ENCODE measurements at places on chromosomes 6 and 20.

- H3K36me3 ChIP-seq: no peaks in the 10 kb centered on the region
- ATAC-seq: no peak
- H3K27ac ChIP-seq: no peak overlapping the region
- no peak overlapping the region for H3K4me3 ChIP-seq
These were observed 156.4 kb downstream of the PDE10A start for GRCh38 chr6:165506657-165507056.

GRCh38 chr6:159099961-159100360 lies 55.2 kb upstream of the TAGAP start:
- peaks cover 17% of the 10 kb centered on the region for H3K27me3 ChIP-seq
- no peaks in the 10 kb centered on the region for H3K4me1 ChIP-seq
- ATAC-seq: no peak
- no peak overlapping the region for H3K27ac ChIP-seq
- no peak overlapping the region for H3K4me3 ChIP-seq

DNA sequence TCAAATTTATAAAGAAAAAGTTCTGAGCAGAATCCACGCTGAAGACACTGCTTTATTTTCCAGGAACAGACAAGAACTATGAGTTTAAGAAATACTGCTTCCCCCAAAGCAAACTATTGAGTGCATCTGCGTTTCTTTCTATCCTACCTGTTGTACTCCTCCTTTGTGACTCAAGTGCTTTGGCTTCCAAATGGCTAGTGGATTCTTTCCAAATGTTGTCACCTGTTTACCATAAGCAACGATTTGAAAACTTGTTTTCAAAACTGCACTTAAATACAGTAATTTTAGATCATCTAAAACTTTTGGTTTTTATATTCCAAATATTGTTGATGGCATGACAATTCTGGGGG lies 9.5 kb downstream of the PXDC1 start:
- peak overlapping the region; percentile 34 for H3K4me3 ChIP-seq
- no peaks in the 10 kb centered on the region for H3K27me3 ChIP-seq
- ATAC-seq: no peak
- no peaks in the 10 kb centered on the region for H3K36me3 ChIP-seq
- H3K27ac ChIP-seq: peak overlapping the region; percentile 98

- H3K27me3 ChIP-seq: peaks cover 59% of the 10 kb centered on the region
- no peak overlapping the region for H3K4me3 ChIP-seq
- H3K36me3 ChIP-seq: no peaks in the 10 kb centered on the region
- H3K4me1 ChIP-seq: no peaks in the 10 kb centered on the region
These were observed 20.2 kb upstream of the NR2E1 start for GRCh38 chr6:108145639-108146038.

- no peaks in the 10 kb centered on the region for H3K4me1 ChIP-seq
- no peaks in the 10 kb centered on the region for H3K36me3 ChIP-seq
- no peak overlapping the region for H3K27ac ChIP-seq
- no peak for ATAC-seq
- H3K27me3 ChIP-seq: peaks cover 23% of the 10 kb centered on the region
These were observed 236.8 kb downstream of the LY86 start for GRCh38 chr6:6825193-6825784.

- ATAC-seq: peak; percentile 89
- H3K36me3 ChIP-seq: no peaks in the 10 kb centered on the region
- H3K4me1 ChIP-seq: peaks cover 42% of the 10 kb centered on the region
- peak overlapping the region; percentile 72 for H3K27ac ChIP-seq
- peaks cover 12% of the 10 kb centered on the region for H3K27me3 ChIP-seq
These were observed 520 bp downstream of the SLC24A3 start for GRCh38 chr20:19212821-19213502.

DNA sequence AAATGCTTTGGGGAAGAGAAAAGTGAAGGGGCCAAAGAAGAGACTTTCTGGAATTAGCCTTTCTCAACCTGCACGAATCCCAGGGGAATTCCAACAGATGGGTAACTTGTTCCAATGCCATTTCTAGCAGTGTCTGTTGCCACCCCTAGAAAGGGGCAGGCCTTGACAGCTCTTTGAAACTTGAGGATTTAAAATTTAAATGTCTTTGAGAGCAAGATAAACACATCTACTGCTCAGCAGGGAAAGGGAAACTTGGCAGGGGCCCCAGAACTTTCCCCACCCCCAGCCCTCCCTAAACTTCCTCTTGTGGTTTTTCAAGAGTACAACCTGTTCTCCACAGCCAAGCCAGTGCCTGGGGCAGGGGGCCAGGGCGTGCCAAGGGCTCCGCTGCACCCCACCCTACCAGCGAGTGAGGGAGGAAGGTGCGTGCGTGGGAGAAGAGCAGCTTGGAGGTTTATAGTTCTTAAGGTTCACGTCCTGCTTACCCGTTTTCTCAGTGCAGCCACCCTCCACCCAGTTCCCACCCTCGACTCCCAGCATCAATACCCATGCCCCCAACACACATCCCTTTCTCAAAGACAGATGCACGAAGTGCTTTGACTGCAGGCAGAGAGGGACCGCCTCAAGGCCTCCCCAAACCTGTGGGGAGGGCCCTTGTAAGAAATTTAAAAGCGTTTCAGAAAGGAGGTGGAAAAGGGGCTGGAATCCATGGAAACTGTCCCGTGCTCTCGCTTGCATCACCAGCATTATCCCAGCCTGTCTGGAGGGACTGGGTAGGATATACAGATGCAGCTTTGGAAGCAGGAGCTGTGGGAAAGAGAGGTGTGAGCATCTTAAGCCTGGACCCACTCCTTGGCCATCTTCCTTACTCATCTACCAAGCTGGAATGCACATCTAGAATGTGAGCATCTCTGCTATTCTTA lies 4.5 kb upstream of the TAF8 start:
- H3K4me1 ChIP-seq: peaks cover 91% of the 10 kb centered on the region
- peak; percentile 72 for ATAC-seq
- no peaks in the 10 kb centered on the region for H3K27me3 ChIP-seq
- no peaks in the 10 kb centered on the region for H3K36me3 ChIP-seq
- H3K4me3 ChIP-seq: peak overlapping the region; percentile 5

GRCh38 chr20:59661153-59661552 lies 56.8 kb downstream of the PHACTR3 start:
- H3K4me3 ChIP-seq: no peak overlapping the region
- peaks cover 38% of the 10 kb centered on the region for H3K27me3 ChIP-seq
- no peak overlapping the region for H3K27ac ChIP-seq
- no peak for ATAC-seq

DNA sequence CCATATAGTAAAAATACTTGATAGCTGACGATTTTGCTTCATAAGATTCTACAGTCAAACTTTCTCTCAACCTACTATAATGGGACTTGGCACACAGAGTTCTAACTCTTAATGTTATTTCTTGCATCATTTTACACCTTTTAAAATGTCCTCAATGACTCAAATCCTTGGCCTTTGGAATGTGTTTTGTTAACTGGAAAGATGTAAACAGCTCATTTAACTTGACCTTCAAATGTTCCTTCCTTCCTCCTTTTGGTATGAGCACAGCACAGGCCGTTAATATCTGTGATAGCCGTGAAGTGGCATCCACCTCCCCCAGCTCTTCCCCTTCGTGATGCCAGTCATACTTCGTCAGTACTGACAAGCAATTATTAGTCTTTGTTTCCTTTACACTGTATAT lies 972.0 kb upstream of the CITED2 start:
- no peak overlapping the region for H3K4me3 ChIP-seq
- H3K4me1 ChIP-seq: peaks cover 37% of the 10 kb centered on the region
- H3K36me3 ChIP-seq: no peaks in the 10 kb centered on the region
- H3K27me3 ChIP-seq: no peaks in the 10 kb centered on the region
- ATAC-seq: peak; percentile 63

- no peaks in the 10 kb centered on the region for H3K36me3 ChIP-seq
- no peak for ATAC-seq
- no peak overlapping the region for H3K27ac ChIP-seq
- H3K27me3 ChIP-seq: no peaks in the 10 kb centered on the region
- no peaks in the 10 kb centered on the region for H3K4me1 ChIP-seq
- H3K4me3 ChIP-seq: no peak overlapping the region
These were observed 312.3 kb downstream of the KIF16B start for GRCh38 chr20:16260911-16261310.

GRCh38 chr20:47792021-47792618 lies 6.8 kb upstream of the SULF2 start:
- H3K4me1 ChIP-seq: peaks cover 61% of the 10 kb centered on the region
- no peaks in the 10 kb centered on the region for H3K36me3 ChIP-seq
- no peaks in the 10 kb centered on the region for H3K27me3 ChIP-seq

GRCh38 chr6:104214901-104215300 lies 644.8 kb downstream of the HACE1 start:
- no peaks in the 10 kb centered on the region for H3K36me3 ChIP-seq
- H3K4me1 ChIP-seq: no peaks in the 10 kb centered on the region
- H3K27me3 ChIP-seq: no peaks in the 10 kb centered on the region

- H3K27me3 ChIP-seq: no peaks in the 10 kb centered on the region
- H3K4me1 ChIP-seq: no peaks in the 10 kb centered on the region
- peaks cover 11% of the 10 kb centered on the region for H3K36me3 ChIP-seq
- ATAC-seq: peak; percentile 78
These were observed 593 bp downstream of the MMP24 start for GRCh38 chr20:35226884-35227681.

DNA sequence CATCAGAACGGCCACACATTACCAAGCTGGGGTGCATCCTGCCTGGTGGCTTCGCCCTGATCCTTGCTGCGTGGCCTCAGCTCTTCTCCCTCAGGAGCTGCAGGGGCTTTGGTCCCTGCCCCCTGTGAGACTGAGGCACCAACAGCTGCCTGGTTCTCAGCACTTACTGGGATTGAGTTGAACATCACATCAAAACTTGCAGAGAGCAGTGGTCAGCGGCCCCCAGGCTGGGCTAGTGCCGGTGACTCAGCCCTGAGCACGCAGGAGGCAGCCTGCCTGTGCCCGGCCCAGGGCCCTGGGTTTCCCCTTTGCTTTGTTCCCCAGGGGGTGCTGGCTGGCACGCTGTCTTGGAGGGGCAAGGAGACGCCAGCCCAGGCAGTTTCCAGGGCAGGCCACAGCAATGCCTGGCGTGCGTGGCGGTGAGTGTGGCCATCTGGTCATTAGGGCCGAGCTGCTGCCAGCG lies 63.3 kb downstream of the DLL1 start:
- no peak overlapping the region for H3K4me3 ChIP-seq
- no peaks in the 10 kb centered on the region for H3K27me3 ChIP-seq
- H3K27ac ChIP-seq: no peak overlapping the region
- H3K4me1 ChIP-seq: no peaks in the 10 kb centered on the region
- H3K36me3 ChIP-seq: no peaks in the 10 kb centered on the region

DNA sequence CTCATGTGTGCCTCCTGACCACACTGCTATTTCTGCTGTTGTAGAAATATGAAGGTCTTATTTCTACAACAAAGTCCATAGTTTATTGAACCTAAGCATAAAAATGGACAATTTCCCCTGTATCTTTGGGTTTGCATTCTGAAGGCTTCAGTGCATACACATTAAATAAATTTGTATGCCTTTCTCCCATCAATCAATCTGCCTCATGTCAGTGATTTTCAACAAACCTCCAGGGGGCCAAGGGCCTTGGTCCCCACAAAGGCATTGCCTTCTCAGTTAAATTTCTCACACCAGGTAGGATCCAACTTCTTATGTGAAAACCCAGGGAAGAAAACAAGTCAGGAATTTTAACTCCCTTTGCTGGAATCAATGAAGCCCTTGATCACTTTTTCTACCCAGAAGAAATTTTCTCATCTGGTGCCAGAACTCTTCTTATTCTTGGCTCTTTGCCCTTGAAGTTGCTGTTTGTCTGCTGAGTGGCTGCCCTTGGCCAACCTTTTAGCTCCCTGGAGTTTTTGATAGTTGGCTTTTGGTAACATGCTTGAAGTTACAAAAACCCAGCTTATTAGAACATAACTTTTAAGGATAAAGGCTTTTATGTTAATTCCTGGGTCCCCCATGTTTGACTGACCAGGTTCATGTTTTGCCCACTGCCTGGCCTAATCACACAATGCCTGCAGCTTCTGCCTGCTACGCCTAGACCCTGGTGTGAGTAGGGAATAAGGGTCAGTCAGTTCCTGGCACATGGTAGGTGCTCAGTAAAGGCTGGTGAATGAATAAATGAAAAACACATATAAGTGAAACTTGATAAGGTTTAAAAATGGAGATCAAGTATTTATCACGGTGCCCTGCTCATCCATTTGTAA lies 37.0 kb downstream of the SHLD1 start:
- H3K4me1 ChIP-seq: peaks cover 27% of the 10 kb centered on the region
- H3K4me3 ChIP-seq: no peak overlapping the region
- no peak overlapping the region for H3K27ac ChIP-seq
- ATAC-seq: no peak
- H3K27me3 ChIP-seq: no peaks in the 10 kb centered on the region
- H3K36me3 ChIP-seq: no peaks in the 10 kb centered on the region

DNA sequence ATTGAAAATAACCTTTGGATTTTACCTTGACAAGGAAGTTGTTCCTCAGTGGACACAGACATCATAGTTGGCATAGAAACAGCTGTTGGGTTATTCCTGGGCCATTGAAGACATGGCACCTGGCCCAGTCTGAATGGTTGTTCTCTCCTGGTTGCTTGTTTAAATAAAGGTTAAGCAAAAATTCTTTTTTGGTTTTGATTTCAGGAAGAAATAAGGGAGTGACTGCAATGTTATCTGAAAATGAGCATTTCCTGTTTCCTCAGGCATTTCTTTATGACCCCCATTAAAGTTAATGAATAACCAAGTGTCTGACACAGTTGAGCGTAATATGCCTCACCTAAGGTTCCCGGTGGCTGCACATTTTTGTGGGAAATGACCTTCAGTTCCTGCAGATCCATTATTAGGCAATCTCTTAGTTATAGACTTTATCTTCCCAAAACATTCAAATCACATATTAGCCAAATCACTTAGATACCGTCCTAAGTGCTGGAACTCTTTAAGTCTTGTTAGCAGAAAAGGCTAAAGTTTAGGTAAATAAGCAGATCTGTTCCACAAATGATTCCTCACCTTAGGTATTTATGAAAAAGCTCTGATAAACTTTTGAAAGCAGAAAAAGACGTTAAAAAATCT lies 648.7 kb upstream of the FLRT3 start:
- no peaks in the 10 kb centered on the region for H3K4me1 ChIP-seq
- peak; percentile 48 for ATAC-seq
- H3K27ac ChIP-seq: no peak overlapping the region

- no peaks in the 10 kb centered on the region for H3K4me1 ChIP-seq
- H3K27ac ChIP-seq: no peak overlapping the region
- no peak for ATAC-seq
These were observed 112.5 kb downstream of the EDN3 start for GRCh38 chr20:59412875-59413284.

DNA sequence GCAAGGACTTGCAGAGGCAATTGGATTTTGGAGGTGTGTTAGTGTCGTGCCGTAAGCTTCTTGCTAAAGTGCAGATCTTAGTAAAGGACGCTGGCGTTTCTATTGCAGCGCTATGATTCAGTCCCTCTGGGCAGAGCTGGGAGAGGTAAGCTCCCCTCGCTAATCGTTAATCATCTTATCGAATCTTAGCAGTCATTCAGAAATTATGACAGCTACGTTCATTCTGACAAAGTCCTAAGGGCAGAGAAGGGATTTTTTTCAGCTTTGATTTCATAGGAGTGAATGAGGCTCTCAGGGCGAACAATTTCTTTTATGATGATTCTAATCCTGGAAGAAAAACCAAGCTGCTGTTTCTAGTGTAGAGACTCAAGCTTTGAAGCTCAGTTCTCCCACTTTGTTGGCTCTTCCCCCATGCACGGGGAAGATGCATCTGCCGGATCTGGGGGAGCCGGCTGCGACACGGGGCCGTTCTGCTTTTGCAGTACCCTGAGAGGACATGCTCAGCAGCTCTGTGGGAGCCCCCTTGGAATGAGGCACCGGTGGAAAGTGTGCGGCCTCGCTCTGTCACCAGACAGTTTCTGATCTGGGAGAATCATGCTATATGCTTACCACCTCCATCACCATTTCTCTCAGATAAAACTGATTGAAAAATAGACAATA lies 79.1 kb upstream of the SLC22A23 start:
- peaks cover 4% of the 10 kb centered on the region for H3K27me3 ChIP-seq
- H3K36me3 ChIP-seq: no peaks in the 10 kb centered on the region
- no peak for ATAC-seq
- no peak overlapping the region for H3K4me3 ChIP-seq

Measured in gastroesophageal sphincter (tissue), 4 donors.